ENCODE measurements at places on chromosomes 12 and 14.

- DNase-seq: no peak
These were observed 87.5 kb downstream of the SETD3 start for GRCh38 chr14:99393059-99393655.

- no peak for DNase-seq
These were observed 363.4 kb downstream of the CACNA1C start for GRCh38 chr12:2416158-2416557.

- no peak for DNase-seq
These were observed 5.3 kb downstream of the A2ML1 start for GRCh38 chr12:8827551-8828256.

- DNase-seq: no peak
These were observed 22.3 kb upstream of the STK38L start for GRCh38 chr12:27221625-27222387.

- DNase-seq: no peak
These were observed 12.6 kb downstream of the DHRS1 start for GRCh38 chr14:24286996-24287395.

DNA sequence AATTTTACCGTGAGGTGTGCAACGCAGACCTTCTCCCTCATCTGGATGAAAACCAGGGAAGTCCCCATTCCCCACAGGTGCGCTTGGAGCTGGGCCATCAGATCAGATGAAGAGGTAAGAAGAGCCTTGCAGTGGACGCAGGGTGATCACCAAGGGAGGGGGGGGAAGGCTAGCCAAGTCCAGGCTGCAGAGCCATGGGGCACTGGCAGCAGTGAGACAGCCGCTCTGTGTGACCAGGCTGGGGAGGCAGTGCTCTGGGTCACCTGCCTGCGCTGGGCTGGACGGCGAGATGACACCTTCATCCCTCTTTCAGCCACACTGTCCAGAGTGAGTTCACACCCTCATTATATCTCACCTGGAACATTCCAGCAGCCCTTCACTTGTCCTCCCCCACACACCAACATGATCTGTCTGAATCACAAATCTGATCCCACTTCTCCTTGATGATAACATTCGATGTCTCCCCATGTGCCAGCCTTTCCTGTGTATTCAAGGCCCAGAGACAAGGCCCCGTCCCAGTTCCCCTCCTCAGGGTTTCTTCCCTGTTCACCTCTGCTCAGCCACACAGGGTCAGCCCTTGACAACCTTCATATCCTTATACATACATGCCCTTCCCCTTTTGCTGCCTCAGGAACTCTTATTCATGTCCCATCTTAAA lies 65.9 kb upstream of the VASH1 start:
- DNase-seq: no peak

DNA sequence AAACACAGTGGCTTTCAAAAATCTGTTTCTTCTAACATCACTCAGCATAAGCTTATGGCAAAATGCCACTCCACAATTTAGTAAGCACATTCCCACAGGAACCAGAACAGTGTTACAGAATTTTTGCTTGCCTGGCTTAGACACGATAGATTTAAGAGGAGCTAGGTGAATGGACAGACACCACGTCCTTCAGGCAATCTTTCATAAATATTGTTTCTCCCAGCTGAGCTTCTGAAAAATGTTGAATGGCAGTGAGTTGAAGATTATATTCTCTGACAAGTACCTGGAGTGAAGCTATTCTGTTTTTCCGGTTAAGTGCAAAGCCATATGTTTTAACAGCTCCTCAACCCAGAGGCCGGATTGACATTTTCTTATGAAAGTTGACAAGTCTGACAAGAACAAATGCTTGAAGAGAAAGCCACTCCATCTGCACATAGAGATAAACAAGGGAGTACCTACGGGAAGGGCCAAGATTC lies 102.0 kb downstream of the FSCB start:
- DNase-seq: no peak

DNA sequence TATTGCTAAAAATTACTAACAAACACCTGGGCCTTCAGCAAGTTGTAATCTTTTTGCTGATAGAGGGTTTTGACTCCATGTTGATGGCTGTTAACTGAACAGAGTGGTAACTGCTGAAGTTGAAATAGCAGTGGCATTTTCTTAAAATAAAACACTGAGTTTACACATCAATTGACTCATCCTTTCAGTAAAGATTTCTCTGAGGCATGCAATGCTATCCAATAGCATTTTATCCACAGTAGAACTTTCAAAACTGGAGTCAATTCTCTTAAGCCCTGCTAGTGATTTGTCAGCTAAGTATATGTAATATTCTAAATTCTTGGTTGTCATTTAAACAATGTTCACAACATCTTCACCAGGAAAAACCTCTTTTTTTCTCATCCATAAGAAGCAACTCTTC lies 59.5 kb downstream of the CMAS start:
- no peak for DNase-seq

- DNase-seq: no peak
These were observed 7.7 kb downstream of the TDP1 start for GRCh38 chr14:89963288-89963978.

GRCh38 chr12:93856611-93857010 lies 179.4 kb downstream of the CRADD start:
- DNase-seq: no peak

- DNase-seq: no peak
These were observed 286.6 kb downstream of the C12orf75 start for GRCh38 chr12:105616971-105617540.

GRCh38 chr14:71931492-71932228 lies 569 bp upstream of the RGS6 start:
- no peak for DNase-seq
